NCI-H1436 treated with DMSO at 0.1 percent for 48 hours (cell line): ENCODE measurements at places on chromosomes 3 and 15.

DNA sequence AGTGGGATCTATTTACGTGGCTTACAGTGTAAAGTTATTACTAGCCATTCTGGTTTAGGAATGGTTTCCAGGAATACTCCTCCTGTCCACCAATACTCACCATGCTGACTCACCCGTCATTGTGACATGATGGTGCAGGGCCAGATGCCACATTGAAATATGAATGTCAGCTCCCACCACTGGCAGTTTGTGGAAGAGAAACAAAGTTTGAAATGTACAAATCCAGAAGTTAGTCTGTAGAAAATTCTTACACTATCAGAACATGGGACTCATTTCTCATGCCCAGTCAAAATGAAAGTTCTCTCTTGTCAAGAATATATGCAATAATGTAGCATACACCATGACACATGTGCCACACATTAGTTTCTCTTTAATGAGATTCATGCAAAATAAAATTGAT is 14.4 kb upstream of the TSPAN3 start:
- no peak for DNase-seq

DNA sequence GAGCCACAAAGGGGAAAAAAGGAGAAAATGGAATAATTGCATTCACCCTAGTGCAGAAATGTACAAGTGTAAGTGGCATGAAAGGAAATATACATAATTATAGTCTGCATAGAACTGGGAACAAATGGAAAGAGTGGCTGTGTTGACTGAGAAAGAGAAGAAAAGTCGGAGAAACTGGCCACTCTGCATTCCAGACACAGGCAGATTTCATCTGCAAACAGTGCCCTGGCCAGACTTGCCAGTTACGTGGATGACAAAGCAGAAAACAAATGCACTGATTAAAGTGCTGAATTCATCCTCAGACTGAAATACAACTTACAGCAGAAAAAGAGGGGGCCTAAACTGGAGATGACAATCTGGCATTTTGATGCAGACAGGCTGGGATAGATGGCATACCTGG is 129.8 kb downstream of the FGF12 start:
- no peak for DNase-seq

GRCh38 chr15:67072958-67073357 is 7.6 kb downstream of the SMAD3 start:
- DNase-seq = no peak

DNA sequence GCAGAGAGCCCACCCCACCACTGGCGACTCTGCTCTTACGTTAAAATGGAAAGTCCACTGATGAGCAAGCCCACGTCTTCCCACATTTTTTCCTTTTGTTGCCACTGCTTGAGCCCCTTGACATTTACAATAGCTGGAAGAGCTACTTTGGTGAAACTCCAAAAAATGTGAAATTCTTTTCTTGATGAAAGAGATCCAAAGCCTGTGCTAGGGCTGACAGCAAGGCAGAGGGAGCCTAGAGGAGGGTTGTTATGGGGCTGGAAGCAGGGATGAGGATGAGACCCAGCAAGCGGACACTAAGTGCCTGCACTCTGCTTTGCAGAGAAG is 97.1 kb downstream of the CEMIP start:
- no peak for DNase-seq

GRCh38 chr15:50066202-50066601 is 52.8 kb downstream of the ATP8B4 start:
- no peak for DNase-seq

GRCh38 chr15:98565566-98565965 is 82.8 kb upstream of the IGF1R start:
- DNase-seq = no peak

DNA sequence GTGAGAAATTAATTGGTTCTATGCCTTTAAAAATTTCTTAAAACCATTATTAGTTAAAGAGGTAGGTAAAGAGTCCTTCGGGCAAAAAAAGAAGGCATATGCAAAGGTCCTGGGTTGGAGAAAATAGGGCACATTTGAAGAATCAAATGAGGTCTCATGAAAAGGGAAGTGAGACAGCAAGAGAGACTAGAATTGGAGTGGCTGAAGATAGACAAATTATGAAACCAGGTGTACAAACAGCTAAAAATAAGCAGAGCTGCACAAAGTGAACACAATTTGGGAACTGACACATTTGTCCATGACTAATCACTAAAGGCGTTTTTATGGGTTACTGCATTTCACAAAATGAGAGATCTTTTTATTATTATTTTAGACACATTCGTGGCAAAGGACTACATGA is 581.2 kb downstream of the PYDC2 start:
- no peak for DNase-seq

GRCh38 chr3:46892285-46893145 is 15.0 kb downstream of the PTH1R start:
- no peak for DNase-seq

- DNase-seq = no peak
These were observed 244.7 kb downstream of the NSUN3 start for GRCh38 chr3:94307588-94307987.
